ENCODE measurements at places on chromosomes 16 and 17.

- no peak for DNase-seq
Observed at GRCh38 chr17:30323895-30324319, 9.9 kb downstream of the TMIGD1 start.

- no peak for DNase-seq
Observed at GRCh38 chr16:78892951-78893733, 707.4 kb downstream of the MAF start.

- no peak for DNase-seq
Observed at GRCh38 chr17:47866941-47867340, 16.0 kb upstream of the SP6 start.

DNA sequence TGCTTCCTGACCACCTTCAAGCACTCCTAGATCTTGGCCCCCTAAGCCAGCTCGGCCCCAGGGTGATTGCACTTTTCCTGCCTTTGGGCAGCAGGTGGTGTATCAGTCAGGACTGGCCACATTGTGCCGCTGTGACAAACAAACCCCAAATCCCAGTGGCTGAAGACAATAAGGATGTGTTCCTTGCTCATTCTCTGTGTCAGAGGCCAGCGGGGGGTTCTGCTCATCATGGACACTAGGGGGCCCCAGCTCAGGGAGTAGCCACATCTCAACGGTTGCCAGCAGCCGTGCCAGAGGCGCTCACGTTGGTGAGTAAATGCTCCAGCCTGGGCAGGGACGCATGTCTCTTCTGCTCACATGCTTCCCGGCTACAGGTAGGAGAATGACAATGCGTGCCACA, 60.4 kb downstream of the ZDHHC7 start:
- no peak for DNase-seq

DNA sequence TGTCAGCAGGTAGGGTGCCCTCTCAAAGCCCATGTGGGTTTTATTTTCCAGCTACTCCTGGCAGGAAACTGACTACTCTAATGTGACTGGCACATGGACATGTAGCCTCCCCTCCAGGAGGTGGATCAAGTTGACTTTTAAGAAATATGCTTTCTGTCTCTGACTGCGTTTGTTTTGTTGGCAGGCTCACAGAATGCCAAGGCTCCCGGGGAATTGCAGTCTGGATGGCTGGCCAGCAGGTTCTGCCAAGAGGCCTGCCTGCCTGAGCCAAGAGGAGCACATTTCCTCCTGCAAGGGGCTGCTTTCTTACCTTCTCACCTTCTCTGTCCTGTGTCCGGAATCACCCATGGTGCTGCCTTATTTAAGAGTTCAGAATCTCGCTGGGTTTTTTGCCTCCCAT, 217.3 kb upstream of the ERCC4 start:
- DNase-seq, result no peak
